ENCODE measurements at places on chromosomes 4 and X. TPM values are rescaled to one million over a fixed set of nuclear protein-coding genes. Genes with fewer than 3 reads are reported as not detected.

- DNase-seq = no peak
Measured at GRCh38 chrX:85544609-85545008, 165.1 kb upstream of the POF1B start.

- DNase-seq = no peak
Measured at GRCh38 chr4:7843831-7844593, 95.6 kb downstream of the AFAP1 start.

DNA sequence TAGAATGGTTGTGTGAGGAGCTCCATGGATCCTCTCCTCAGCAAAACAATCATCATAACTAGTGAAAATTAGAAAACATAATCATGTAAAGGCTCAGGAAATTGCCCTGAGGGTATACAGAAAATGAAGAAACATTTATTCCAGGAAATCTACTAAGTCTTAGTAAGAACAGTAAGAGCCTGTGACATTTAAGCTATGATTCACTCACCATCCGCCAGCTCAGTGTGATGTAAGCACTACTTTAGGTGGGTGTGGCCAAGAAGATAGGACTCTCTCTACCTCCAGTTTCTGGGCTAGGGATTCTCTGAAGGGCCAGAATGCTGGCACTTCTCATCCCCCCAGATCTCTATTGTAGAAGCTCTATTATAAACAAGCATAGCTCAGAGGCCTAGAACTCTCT is 147.5 kb downstream of the DLG3 start:
- no peak for DNase-seq

DNA sequence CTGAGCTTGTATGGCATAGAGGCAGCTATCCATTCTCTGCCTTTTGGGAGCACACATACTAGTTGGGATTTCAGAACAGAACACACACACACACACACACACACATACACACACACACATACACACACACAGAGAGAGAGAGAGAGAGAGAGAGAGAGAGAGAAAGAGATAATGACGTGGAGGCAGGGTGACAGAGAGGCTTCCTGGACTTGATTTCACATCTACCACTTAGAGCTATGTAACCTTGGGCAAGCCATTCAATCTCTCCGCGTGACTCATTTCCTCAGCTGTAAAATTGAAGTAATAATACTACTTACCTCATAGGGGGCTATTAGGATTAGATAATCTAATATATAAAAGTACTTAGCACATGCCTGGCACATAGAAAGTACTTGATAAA is 12.3 kb upstream of the GRIA3 start:
- no peak for DNase-seq

The KLF8 gene
- 5.7 TPM for polyA plus RNA-seq

The NAA11 gene
- not detected for polyA plus RNA-seq

GRCh38 chr4:126777649-126778048 is 855.1 kb upstream of the INTU start:
- DNase-seq = no peak

The UGT2A1 gene
- 3.7 TPM for polyA plus RNA-seq

The MAGEA12 gene
- polyA plus RNA-seq = not detected

- DNase-seq = no peak
Measured at GRCh38 chr4:83629945-83630721, 94.2 kb downstream of the GPAT3 start.

Data from renal pelvis (tissue), 12 donors.